ENCODE measurements at places on chromosomes 12 and 14. TPM values are rescaled to one million over a fixed set of nuclear protein-coding genes. Genes with fewer than 3 reads are reported as not detected.

KTN1 gene
- 229 TPM for polyA plus RNA-seq

VDR gene
- polyA plus RNA-seq = 0.38 TPM

TMEM63C gene
- polyA plus RNA-seq = 22.8 TPM

BBOF1 gene
- polyA plus RNA-seq = 17.1 TPM

TAS2R43 gene
- polyA plus RNA-seq = 0.63 TPM
